Spinal cord (tissue), 10 donors: ENCODE measurements at places on chromosomes 12 and 14.

DNA sequence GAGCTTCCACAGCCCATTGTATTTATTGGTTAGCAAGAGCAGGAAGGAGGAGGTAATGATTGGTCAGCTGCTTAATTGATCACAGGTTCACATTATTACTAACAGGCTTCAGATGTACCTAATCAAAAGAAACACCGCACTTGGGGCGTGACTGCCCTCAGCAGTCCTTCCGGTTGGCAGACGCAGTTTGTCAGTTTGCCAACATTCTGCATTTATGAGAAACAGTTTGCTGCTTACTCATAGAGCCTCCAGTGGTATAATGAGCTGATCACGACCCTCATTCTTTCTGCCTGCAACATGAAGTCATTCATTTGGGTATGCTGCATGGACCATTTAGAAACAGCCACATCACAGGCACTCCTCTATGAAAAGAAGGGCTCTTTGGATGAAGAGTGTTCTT, 42.5 kb upstream of the PPM1H start:
- DNase-seq = no peak

GRCh38 chr14:58299401-58300330, 1.3 kb downstream of the ARID4A start:
- DNase-seq = peak; percentile 48

GRCh38 chr12:15698377-15698871, 90.8 kb downstream of the EPS8 start:
- DNase-seq = no peak

DNA sequence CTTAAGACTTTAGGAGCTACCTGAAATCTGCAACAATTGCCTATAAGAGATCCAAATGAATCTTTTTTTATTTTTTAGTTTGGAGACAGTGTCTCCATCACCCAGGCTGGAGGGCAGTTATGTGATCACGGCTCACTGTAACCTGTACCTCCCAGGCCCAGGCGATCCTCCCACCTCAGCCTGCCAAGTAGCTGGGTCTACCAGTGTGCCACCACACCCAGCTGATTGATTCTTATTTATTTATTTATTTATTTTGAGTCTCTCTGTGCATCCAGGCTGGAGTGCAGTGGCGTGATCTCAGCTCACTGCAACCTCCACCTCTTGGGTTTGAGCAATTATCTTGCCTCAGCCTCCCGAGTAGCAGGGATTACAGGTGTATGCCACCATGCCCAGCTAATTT, 26.1 kb downstream of the STK38L start:
- DNase-seq = no peak

GRCh38 chr12:49671031-49671765, 36.0 kb downstream of the FMNL3 start:
- no peak for DNase-seq

GRCh38 chr12:31605531-31605930, 14.6 kb upstream of the DENND5B start:
- DNase-seq = no peak

GRCh38 chr14:104357689-104358527, 219.5 kb downstream of the KIF26A start:
- no peak for DNase-seq

DNA sequence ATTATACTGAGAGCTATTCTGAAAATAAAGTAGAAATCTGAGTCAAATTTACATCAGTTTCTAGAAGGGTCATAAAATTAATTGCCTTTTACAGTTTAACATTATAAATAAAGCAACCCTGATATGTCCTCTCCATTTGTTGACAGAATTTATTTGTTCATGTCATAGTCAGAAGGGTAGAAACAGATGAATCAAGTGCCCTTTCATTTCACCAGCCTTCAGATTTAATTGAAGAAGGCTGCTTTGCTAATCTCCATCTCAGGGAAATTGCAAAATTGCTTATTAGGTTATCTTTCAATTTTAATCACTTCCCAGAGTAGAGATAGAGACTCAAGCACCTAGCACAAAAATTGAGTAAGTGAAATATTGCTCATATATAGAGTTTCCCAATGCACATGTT, 76.8 kb downstream of the ATXN7L3B start:
- no peak for DNase-seq

GRCh38 chr14:102622262-102622885, 29.9 kb downstream of the RCOR1 start:
- peak; percentile 30 for DNase-seq

- DNase-seq = no peak
These were observed 350.7 kb downstream of the C12orf50 start for GRCh38 chr12:87678453-87678852.

DNA sequence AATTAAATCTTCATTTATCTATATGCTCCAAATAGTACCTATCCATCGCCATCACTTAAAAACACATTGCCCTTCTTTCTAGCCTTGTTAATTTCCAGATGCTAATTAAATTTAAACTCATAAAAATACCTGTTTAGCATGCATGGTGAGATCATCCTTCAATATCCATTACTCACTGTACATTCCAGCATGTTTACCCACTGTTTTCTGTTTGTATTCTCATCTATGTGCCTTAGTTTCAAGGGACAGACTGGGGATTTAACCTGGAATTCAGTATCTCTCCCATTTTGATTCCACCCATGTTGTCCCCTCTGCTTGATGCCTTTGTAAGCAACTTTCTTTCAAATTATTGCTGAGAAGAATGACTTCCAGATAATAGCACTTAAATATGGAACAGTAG, 208.0 kb downstream of the SPTSSA start:
- no peak for DNase-seq

DNA sequence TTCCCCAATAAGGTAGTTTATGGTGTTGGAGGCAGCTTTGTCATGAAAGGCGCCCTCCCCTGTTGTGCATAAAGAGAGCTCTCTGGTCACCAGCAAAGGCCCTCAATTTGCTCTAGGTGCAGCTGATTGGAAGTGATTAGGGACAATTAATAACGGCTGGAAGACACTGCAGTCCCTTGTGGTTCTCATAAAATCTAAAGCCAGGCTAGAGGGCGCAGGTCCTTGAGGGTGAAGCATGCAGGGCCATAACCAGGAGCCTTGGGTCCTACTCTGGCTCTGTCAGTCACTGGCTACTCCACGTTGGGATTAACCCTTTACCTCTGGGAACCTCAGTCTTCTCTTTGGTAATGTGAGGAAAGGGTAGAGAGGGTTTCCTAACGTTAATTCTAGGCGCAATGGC, 1.9 kb downstream of the DAAM1 start:
- peak; percentile 47 for DNase-seq

DNA sequence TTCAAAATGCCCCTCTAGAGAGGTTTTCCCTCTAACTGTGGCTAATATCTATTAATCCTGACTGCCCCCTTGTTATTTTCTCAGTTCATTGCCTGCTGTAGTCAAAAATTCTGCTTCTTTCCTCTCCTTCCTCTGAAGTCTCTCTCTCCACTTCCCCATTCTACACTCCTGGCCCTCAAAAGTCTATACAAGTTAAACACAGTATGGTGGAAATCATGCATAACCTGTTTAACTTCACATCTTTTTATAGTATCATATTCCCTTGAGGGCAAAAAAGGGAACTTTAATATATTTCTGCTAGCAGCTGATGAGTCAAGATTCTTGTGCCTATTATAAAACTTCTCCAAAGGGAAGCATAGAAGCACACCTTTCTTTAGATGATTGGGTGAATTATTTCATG, 16.7 kb downstream of the GRIP1 start:
- no peak for DNase-seq

DNA sequence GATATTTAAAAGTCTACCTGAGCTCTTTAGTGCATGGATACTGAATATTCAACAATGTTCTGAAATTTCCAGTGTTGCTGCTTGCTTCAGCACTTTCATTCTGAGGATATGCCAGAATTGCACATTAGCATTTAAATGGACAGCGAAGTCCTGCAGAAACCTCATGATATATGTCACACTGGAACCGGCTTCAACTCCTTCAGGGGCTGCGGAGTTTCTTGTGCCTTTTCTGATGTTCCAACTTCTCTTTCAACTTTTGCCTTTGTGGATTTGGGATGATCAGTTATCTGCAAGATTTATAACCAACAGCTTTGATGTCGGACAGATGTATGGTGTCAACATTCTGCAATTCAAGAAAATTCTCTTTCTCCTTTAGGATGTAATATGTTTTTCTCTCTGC, 142.5 kb upstream of the LMNTD1 start:
- DNase-seq = no peak

DNA sequence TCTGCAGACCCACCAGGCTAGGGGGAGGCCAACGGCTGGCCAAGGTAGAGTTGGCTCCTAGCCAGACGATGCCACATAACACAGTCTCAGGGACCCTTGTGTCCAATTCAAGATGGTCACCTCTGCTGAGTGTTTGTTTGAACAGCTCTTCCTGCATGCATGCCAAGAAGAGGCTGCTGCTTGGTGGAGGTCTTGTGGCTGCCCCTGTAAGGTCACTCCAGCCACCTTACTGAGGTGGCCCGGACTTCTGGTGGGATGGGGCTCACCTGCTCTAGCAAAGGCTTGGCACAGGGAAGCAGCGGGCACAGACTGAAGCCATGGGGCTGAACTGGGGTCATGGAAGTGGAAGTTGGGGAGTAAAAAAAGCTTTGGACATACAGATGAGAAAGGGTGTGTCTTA, 210.3 kb downstream of the GLT1D1 start:
- no peak for DNase-seq

DNA sequence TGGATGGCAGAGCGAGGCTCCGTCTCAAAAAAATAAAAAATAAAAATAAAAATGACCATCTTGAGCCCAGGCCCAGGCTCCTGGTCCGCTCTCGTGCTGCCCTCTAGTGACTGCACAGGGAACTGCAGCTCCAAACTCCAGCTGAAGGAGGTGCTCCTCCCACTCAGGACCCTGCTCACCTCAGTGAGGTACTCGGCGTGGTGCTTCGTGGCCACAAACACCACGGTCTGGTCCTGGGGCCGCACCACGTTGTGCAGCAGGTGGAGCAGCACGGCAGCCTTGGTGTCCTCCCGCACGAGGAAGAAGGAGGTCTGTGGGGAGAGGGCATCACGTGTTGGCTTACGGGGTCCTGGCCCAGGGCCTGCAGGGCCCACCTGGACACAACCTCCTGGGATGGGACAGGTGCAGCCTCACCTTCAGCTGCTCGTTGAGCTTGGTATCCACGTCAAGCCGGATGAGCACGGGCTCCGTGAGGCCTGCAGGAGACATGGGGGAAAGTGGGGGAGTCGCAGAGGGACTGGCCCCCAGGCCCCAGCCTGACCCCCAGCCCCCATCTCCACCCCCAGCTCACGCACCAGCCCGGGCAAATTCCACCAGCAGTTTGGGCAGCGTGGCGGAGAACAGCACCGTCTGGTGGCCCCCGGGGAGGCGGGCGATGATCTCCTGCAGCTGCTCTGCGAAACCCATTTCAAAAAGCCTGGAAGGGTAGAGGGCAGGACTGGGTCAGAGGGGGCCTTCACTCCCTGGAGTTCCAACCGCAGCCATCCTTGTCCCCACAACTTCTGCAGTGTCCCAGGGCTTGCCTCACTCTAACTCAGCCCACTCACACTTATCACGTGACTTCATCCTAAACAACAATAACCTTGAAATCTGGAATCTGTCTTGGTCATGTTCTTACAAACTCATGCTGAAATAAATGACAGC, 10.6 kb downstream of the DDX54 start:
- peak; percentile 90 for DNase-seq

- no peak for DNase-seq
These were observed 666.6 kb downstream of the DIO2 start for GRCh38 chr14:79544698-79545070.

GRCh38 chr14:55701638-55702037, 121.6 kb downstream of the KTN1 start:
- DNase-seq = no peak

DNA sequence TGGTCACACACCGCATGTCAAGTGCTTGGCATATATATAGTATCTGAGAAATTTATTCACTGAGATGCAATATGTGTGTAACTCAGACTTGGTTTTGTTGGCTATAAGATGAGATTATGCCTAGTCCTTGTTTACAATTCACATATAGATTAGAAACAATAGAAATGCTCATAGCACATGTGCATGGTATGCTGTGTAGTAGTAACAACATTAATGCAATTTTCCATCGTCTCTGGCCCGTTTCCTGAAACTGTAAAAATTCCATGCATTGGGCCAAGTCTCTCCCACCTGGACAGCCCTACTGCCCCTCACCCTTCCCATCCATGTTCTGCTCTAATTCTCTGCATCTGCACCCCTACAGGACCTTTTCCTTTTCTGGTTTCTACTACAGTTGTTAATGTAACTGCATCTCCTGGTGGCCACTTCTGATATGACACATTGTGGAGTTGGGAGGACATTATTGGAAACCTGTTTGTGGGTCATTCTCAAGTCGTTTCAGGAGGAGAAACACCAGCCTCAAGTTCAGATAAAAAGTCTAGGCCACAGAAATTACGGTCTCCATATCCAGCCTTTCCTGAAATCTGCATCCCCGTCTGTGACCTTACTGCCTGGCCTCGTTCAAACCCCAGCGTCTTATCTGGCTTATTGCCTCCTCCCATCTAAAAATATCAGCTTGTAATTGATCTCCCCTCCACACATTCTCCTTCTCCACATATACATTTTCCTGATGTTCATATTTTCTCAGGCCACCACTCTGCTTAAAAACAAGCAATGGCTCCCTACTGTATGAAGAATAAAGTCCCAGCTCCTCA, 37.5 kb downstream of the EMP1 start:
- DNase-seq = no peak

DNA sequence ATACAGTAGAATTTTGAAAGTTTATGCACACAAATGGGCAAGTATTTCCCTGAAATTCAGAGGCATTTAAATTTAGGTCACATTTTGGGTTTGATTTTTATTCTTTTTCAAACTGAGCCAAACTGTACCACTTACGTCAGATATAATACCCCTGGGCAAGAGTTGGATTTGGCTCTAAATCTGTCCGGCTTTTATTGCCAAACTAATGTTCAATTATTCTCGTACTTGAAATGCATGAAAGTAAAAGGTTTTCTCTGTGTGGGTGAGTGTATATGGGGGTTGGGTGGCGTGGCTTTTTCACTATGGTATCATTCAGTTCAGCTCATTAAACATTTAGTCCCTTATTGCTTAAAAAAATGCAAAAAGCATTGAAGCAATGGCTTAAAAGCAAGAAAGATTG, 55.9 kb downstream of the SLCO1C1 start:
- peak; percentile 62 for DNase-seq

GRCh38 chr12:117227000-117227653, 36.9 kb upstream of the FBXO21 start:
- DNase-seq = no peak

DNA sequence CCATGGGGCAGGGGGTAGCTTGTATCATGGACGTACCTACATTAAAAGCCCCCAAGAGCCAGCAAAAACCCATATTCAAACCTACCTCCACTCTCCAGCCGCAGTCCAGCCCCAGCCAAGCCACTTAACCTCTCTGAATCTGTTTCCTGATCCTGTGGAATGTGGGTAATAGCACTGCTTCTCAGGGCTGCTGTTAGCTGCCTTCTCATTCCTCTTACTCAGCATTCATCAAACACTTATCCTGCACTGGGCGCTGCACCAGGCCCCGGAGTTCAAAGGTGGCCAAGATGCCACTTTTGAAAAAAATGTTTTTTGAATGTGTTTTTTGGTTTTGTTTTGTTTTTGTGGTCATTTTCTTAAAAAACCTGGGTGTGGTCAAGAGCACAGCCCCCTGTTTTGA, 237.4 kb downstream of the CHST11 start:
- no peak for DNase-seq

DNA sequence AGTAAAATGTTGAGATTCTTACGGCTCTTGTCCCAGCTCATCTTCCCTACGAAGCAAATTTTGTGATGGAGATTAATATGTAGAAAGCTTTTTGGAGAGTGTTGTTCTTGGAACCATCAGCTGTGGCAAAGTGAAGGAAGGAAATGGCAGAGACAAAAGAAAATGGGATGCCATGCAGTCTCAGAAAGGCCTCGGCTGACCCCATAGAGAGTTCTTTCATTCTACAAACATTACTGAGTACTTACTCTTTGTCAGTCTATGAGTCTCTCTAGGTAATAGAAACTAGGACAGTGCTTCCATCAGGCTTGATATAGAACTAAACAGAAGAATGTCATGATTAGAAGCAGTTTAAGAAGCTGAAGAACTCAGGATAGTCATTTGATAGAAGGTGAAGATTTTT, 134.1 kb downstream of the PLEKHA5 start:
- DNase-seq = no peak
